ENCODE measurements at places on chromosomes 1 and 21.

- no peak for DNase-seq
These were observed 199.3 kb downstream of the TTLL7 start for GRCh38 chr1:83799594-83799993.

GRCh38 chr1:76510672-76511557 lies 356.4 kb upstream of the ST6GALNAC5 start:
- no peak for DNase-seq

GRCh38 chr1:20416706-20417105 lies 69.3 kb downstream of the CAMK2N1 start:
- no peak for DNase-seq

DNA sequence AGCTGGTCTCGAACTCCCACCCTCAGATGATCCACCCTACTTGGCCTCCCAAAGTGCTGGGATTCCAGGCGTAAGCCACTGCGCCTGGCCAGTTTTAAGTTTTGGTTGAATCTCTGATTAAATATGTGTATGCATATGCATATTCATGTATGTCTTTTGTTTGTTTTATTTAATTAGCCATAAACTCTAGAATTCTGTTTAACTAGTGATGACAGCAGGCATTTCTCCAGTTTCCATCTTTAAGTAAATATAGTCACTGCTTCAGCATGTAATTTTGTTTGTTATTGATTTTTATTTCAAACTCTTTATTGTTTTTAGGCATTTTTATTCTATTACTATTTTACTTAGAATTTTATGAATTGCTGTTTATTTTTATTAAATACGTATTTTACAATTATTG lies 58.0 kb downstream of the NUF2 start:
- no peak for DNase-seq

GRCh38 chr1:22133247-22133930 lies 9.5 kb downstream of the WNT4 start:
- no peak for DNase-seq

DNA sequence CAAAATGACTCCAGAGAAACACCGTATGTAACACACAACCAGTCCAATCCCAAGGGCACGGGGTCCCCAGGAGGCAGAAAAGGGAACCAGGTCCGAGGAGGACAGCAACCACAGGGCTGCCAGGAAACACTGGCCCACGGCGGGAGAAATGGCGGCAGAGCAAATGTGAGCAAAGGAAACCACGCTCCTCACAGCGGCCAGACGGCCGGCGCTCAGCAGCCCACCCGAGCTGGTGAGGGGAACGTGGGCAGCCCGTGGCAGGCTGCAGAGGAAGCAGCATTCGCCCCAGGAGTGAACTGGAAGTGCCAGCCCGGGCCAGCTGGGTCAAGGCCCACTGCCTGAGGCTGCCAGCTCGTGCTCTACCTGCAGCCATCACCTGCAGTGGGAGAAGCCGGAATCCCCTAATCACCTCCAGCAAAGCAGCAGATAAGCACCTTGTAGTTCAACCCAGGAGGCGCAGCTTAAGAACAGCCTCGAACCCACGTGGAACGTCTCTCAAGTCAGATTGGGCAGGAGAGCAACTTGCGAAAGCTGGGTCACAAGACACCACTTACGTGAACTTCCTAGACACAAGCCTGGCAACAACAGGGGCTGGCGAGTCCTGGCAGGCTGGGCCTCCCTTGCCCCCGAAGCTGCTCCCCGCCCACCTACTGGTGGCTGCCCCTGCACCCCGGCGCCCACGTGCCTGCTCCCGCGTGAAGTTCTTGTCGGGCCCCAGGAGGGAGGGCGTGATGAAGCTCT lies 6.7 kb downstream of the SLC19A1 start:
- DNase-seq, result no peak

DNA sequence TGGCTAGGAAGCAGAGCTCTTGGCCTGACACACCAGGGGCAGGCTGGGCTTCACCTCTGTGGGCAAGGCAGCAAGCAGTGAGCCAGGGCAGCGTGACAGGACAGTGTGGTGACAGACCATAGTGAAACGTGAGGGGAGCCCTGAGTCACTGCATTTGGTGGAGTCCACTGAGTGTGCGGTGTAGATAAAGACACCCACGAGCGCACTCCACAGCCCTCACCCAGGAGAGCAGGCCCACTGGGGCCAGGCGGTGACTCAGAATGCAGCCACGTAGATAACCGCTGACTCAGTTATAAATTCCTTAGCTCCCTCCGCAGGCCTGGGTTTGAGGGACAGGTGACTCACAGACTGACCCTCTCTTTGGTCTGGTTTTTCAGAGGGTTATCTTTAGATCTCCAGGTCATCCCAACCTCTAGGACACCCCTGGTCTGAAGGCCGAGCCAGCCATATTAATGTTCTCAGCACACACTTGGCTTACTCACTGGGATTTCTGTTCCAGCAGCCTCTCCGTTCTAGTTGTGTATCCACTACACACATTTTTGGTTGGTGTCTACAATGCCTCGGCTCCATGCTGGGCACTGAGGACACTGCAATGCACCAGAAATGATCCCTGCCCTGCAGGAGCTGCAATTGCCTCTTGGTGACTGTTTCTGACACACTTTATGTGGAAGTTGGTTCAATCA lies 90.2 kb upstream of the TSPAN2 start:
- no peak for DNase-seq

GRCh38 chr1:108703939-108704338 lies 8.8 kb upstream of the FNDC7 start:
- DNase-seq, result no peak

DNA sequence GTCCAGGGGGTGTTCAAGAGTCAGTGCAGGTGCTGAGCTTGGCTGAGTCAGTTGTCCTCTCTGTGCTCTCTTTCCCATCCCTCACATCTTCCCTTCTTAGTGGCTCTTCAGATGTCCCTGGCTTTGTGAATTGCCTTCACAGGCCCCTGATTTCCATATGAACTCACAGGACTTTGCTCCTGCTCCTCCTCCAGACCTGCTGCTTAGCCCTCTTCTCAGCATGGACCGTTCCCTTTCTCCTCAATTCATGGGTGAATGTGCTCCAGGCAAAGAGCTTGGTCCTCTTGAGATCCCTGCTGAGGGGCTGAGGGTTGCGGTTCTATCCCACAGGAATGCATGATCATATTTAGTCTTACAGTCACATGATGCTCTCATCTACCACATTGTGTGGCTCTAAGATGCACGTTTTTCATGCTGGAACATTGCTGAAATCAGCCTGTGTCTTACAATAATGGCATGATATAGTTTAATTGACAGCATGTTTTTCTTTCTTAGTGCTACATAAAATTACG lies 30.5 kb downstream of the CACNA1E start:
- DNase-seq, result no peak

DNA sequence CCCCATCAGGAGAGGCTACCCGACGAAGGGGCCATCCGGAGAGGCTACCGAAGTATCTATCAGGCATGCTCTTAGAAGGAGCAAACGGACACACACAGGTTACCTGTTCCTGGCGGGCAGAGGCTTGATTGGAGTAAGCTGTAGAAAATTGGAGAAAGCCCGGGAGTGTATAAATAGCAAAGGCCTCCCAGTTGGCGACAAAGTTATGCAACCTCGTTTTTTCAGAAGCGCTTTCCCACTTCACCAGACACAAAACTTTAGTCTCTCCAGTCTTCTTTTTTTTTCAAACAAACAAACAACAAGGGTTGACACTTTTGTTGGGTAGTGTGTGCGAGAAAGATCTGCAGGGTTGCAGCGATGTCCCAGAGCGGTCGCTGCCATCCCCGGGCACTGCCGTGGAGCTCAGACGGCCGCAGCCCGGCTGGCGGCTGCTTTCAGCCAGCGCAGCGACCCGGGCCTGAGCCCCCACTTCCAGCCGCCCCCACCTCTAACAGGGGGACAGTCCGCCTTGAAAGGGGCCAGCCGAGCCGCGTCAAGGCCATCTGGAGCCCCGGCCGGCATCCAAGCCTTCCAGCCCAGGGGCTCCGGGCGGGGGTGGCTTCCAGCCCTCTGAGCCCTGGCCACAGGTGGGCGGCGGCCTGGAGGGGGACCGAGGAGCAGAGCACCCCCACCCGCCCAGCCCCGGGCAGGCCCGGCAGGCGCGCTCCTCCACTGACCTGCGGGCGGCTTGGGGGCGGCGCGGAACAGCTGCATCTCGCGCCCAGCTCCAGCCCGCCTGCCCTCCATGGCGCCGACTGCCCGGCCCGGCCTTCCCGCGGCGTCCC lies 616 bp downstream of the MCOLN3 start:
- no peak for DNase-seq

- no peak for DNase-seq
These were observed 31.7 kb upstream of the COG2 start for GRCh38 chr1:230610589-230610988.

GRCh38 chr1:157403203-157403602 lies 149.1 kb downstream of the FCRL5 start:
- peak; percentile 20 for DNase-seq

DNA sequence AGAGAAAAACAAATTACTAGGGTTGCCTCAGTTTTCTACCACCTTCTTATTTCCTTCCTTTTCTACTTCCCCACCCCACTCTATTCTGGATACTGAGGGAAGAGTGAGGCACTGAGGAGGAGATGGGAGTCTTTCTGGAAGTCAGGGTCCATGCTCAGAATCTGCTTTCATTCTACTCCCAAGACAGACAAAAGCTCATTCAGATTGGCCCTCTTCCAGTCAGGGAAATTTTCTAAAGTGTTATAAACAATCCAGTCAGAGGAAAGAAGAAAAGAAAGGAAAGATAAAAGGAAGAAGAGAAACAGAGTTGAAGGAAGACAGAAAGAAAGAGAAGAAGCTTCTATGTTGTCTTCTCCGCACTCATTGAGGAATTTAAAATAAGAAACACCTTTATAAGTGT lies 228.6 kb downstream of the COP1 start:
- DNase-seq, result no peak

DNA sequence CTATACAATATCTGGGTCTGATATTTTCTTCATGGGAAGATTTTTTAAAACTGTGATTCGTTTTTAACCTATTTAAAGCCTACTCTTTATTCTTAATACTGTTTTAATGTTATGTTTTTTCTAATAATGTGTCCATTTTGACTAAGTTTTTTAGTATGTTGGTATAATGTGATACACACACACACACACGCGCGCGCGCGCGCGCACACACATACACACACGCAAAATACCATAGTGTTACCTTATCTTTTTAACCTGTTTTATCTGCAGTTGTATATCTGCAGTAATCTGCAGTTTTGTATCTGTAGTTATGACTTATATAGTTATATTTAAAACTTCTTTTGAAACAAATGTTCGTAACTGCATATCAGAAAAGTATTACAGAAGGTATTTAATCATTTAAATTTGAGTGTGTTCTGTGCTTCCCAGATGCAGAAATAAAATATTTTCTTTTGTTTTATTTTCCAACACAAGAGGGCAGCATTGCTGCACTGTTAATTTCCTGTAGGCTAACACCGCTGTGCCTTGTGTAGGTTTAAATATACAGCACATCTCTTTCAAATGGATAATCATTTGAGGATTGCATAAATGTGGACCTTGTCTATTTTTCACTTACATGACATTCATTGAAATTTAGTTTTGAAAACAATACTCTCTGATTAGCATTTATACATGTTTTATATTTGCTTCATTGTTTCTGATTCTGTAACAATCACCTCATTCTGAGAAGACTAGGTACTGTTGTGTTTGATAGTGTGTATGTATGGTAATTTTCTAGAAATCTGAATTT lies 166.1 kb downstream of the PDE4B start:
- DNase-seq, result peak; percentile 68

DNA sequence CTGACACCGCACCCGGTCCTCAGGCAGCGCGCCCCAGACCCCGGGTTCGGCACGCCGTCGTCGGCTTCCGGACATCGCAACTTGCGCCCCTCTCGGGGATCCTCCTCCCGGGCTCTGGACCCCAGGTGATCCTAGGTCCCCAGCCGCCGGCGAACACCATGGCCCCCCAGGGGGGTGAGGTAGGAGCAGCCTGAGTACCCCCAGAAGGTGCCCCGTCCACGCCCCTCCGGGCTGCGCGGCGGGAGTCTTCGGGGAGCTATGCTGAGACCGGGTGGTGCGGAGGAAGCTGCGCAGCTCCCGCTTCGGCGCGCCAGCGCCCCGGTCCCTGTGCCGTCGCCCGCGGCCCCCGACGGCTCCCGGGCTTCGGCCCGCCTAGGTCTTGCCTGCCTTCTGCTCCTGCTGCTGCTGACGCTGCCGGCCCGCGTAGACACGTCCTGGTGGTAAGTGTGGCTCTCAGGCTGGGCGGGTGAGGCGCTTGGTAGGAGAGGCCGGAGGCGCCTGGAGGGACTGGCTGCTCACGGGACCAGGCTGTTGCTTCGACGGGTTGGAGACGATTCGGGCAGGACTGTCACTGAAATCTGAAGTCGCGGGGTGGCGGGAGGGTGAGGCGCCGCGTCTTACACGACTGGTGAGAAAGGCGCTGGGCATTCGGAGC lies 367 bp downstream of the WNT2B start:
- DNase-seq, result peak; percentile 55
